ENCODE measurements at places on chromosomes 5 and 9.

GRCh38 chr5:142699184-142699720, 13.4 kb upstream of the FGF1 start:
- peak; percentile 76 for DNase-seq

DNA sequence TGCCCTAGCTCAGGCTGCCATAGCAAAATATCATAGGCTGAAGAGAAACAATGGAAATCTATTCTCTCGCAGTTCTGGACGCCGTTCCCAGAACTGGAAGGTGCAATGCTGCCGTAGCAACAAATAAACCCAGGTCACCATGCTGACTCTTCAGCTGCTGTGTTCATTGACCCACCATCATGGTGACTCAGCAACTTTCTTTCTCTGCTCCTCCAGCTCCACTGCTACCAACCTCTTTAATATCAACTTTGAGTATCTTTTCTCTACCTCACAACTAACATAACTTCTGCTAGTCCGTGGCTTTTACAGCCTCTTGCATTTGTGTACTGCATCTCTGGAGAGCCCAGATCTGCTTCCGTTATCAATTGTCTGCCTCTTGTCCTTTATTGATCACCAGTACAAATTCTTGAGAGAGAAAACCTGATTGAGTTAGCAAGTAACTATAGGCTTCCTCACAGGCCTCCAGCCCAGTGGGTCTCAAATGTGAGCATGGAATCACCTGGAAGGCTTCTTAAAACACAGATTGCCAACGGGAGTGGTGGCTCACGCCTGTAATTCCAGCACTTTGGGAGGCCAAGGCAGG, 47.3 kb upstream of the SLC30A5 start:
- DNase-seq, result no peak

GRCh38 chr9:131379056-131379455, 14.8 kb upstream of the PRRC2B start:
- no peak for DNase-seq

DNA sequence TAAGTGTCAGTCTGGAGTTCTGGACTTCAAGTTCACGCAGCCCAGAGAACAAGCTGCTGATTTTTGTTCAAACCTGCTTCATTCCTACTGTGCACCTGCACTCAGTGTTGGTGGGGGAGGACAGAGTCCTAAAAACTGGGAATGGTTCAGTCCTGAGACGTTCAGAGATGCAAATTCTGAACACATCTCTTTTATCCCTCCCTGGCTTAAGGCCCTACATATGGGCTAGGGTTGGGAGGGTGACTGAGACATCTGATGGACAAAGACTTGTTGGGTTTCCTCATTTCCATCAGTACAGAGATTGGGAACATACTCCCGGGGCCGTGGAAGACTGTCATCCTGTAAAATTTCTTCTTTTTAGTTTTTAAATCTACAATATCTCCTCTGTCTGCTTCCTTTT, 83.0 kb upstream of the TTC23L start:
- DNase-seq, result no peak

DNA sequence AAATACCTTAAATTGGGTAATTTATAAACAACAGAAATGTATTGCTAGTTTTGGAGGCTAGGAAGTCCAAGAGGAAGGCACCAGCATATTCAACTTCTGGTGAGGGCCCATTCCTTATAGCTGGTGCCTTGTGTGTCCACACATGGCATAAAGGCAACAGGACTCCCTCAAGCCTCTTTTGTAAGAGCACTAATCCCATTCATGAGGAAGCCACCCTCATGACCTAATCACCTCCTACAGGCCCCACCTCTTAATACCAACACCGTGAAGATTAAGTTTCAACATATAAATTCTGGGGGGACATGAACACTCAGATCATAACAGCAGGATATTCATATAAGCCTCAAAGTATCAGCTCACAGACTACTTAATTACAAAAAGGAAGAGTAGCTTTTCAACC, 4.0 kb upstream of the PLAC8L1 start:
- no peak for DNase-seq

- no peak for DNase-seq
Measured at GRCh38 chr9:36924071-36924470, 110.0 kb downstream of the PAX5 start.

GRCh38 chr5:154793599-154794524, 38.7 kb downstream of the LARP1 start:
- no peak for DNase-seq

- no peak for DNase-seq
Measured at GRCh38 chr9:96133321-96134021, 168.5 kb downstream of the HSD17B3 start.

- DNase-seq, result no peak
Measured at GRCh38 chr5:115179394-115180164, 9.9 kb upstream of the TRIM36 start.

GRCh38 chr9:126149661-126150060, 177.0 kb upstream of the MVB12B start:
- DNase-seq, result no peak

DNA sequence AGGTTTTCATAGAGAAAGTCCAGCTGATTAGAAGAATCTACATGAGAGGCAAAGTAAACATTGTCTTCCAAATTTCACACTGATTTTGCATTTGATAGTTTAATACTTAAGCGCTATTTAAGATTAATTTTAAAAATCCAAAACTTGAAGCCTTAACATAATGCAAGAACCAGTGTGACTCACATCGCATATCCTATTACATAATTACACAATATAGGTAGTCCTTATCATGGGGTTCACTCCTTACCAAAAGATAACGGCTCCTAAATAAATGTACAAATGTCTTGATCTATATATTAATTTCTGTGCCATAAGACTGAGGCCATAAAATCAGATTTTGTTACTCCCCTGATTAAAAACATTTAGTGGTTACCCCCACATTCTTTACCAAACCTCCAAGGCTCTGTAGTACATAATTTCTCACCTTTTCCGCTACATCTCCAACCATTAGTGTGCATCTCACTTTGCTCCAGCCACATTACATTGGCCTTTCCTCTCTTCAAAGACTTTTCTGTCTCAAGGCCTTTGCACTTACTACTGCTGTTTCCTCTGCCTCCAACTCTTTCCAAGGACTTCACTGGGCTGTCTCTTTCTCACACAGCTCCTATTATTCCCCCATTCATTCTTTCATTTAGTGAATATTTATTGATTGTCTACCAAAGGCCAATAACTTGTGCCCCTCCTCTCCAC, 1.0 kb downstream of the RIOK2 start:
- no peak for DNase-seq

GRCh38 chr5:38478166-38478565, 78.3 kb downstream of the LIFR start:
- DNase-seq, result no peak

- no peak for DNase-seq
Measured at GRCh38 chr5:17192191-17192590, 25.2 kb upstream of the BASP1 start.

DNA sequence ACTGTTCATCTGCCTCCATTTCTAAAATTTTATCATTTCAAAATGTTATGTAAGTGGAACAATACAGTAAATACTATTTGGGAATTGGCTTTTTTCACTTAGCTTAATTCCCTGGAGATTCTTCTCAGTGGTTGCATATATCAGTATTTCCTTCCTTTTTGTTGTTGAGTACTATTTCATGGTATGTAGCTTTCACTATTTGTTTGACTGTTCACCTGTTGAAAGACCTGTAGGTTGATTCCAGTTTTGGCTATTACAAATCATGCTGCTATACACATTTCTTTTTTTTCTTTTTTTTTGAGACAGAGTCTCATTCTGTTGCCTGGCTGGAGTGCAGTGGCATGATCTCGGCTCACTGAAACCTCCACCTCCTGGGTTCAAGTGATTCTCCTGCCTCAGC, 33.0 kb upstream of the PWWP2A start:
- DNase-seq, result no peak

- DNase-seq, result peak; percentile 57
Measured at GRCh38 chr9:133709015-133709611, 29.0 kb downstream of the SARDH start.

DNA sequence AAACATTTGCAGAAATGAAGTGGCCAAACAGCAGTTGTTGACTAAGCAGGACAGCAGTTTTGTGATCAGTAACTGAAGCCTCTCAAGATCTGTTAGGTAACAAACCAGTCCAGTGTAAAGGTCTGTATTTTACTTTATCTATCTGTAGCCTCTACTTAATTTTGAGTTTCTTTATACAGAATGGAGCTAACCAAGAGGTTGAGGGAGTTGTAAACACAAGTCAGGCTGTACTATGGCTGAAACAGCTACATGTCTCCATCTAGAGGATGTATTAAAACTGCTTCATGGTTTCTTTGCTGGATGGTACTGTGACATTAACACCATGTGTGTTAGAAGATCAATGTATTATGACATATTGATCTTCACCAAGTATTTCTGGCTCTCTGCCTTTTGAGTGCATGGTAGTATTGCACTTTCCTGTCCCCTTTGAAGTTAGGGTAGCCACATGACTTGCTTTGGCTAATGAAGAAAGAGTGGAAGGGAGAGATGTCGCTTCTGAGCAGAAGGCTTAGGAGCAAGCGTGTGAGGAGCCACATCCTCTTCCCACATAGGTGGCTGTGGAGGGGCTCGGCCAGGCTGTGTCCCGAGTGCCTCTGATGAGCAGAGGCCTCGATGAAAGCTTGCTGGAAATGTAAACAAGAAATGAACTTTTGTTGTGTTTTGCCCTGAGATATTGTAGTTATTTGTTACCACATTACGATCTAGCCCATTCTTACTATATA, 105.6 kb upstream of the PCA3 start:
- peak; percentile 58 for DNase-seq

DNA sequence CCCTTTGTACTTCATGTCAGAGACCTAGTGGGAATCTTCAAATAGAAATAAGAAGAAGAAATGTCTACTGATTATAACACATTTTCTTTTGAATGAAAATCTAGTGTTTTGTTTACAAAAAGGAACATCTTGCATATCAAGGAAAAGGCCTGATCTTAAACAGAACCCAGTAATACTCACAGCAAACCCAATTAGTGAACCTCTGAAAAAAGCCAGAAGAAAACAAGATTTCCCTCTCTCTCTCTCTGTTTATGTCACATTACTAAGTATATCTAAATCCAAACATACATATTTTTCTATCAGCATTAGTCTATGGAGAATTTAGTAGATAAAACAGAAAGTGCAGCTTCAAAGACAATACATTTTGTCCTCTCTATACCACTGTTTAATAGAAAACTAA, 457.9 kb downstream of the NR2F1-AS1 start:
- no peak for DNase-seq

GRCh38 chr5:14415024-14415697, 166.4 kb upstream of the OTULINL start:
- DNase-seq, result peak; percentile 24

- no peak for DNase-seq
Measured at GRCh38 chr5:14557203-14557770, 24.3 kb upstream of the OTULINL start.

DNA sequence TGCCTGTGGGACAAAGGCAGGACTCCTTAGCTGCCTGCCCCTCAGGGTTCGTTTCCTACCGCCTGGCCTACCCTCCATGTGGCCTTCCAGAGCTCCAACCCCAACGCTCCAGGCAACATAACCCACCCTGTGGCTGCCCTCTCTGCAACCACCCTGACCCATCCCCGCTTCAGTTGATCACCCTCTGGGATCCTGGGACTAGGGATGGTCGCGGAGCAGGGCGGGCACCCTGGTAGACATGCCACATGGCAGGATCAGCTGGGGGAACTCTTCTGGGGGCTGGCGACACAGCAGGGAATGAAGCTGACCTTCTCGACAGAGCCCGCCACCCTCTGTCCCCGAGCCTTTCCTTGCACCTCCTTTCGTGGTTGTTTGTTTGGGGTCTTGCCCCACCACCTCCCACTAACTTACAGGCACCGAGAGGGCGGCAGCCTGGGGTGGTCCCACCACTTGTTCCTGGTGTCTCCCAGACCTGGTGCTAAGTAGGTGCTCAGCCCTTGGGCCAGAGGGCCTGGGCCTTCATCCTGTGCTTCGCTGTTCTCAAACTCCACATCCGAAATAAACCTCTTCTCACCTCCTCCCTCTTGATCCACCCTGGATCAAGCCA, 243.1 kb downstream of the PBX3 start:
- no peak for DNase-seq

DNA sequence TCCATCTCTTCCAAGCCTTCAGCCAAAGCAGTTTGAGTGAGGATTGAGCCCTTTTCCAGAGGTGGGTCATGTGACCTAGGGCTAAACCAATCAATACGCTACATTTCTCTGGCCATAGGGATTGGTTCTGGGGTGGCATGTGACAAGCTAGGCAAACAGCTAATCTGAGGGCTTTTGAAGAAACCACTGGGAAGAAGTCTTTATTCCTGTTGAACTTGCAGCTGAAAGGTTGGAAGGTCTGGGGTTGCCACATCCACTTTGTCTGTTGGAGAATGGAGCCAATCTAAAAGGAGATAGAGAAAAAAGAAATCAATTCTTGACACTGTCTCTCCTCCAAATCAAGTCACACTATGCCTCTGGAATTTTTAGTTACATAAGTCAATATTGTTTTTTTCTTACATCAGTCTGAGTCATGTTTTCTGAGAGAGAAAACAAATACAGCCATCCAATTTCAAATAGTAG, 637.8 kb upstream of the WWC1 start:
- no peak for DNase-seq

DNA sequence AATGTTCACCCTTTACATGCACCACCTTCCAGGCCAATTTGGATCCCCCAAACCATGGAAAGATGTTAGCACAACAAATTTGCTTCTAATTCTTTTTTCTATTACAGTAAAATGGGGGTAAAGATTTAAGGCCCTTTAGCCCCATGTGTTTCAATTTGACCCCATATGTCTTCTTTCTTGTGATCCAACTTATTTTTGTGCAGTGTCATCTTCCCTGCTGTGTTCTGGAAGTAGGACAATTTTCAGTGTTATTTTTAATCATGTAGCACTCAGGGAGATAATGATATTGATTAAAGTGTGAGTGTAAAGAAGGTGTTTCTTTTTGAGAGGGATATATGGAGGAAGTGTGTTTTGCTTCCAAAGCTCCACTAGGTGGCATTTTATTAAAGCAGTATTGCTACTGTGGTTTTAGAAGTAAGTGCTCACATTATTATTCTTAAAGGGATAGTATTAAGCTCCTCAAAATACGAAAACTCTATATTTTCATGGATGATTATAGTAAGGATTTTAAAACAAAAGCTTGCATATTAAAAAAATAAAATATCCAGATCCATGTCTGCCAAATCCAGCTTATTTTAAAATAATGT, 118.7 kb upstream of the ATP10B start:
- DNase-seq, result no peak

DNA sequence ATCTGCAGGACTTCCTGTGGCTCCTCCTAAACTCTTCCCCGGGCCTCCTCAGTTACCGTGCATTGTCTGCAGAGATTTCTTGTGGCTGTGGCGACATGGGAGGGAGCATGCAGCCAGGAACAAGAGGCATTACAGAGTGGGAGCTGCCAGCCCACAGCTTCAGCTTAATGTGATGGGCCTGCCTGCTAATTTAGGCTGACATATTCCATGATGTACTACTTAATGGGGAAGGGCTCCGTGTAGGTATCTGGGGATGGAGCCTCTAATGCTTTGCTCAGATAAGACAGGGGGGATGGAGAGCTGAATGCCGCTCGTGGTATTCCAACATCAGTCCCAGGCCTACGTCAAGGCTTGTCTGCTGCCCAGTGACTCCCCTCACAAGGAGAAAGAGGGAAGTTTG, 137.6 kb upstream of the GPR151 start:
- DNase-seq, result no peak

All from CD4-positive, alpha-beta T cell treated with Interleukin-10 for 1 hour (primary cell).